ENCODE measurements at places on chromosomes 12 and 14.

DNA sequence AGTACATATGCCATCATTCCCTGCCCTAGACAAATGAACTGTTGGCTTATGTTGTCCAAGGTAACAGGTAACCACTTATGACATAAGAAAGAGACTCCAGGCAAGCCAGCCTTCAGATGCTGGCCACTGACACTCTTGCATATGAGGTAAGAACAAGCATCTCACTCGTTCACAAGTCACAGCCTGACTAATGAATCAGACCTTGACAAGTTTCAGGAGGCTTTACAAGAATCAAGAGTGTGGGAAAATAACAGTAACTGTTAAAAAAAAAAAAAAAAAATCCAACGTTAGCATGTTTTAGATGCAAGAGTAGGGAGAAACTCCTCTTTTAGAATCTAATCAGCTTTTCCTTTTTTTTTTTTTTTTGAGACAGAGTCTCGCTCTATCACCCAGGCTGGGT lies 40.7 kb downstream of the ZFYVE1 start:
- no peak for DNase-seq

- DNase-seq: no peak
Measured at GRCh38 chr12:51846911-51847642, 1.4 kb downstream of the FIGNL2 start.

- no peak for DNase-seq
Measured at GRCh38 chr14:106134886-106135285, 608.5 kb downstream of the TMEM121 start.

DNA sequence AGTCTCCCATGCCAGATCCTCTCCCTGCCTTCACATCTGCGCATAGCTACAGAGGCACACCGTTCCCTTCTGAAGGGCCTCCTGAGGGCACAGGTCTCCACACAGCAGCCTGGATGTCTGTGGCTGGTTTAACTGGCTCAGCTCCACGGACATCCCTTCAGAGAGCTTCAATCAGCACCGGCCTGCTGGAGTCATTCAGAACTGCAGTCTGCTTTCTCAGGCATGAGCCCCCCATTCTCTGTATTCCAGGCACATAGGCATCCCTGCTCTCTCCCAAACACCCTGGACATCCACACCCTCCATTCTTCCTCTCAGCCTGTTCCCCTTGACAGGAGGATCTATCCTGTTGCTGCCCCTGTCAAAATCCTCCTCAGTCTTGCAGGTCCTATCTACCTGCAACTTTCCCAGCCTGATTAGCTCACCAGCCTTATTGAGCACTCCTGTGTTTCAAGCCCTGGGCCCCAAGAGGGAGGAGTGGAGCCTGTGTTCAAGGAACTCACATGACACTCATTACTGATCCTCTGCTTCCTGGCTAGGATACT lies 2.9 kb upstream of the DHRS2 start:
- DNase-seq: no peak

DNA sequence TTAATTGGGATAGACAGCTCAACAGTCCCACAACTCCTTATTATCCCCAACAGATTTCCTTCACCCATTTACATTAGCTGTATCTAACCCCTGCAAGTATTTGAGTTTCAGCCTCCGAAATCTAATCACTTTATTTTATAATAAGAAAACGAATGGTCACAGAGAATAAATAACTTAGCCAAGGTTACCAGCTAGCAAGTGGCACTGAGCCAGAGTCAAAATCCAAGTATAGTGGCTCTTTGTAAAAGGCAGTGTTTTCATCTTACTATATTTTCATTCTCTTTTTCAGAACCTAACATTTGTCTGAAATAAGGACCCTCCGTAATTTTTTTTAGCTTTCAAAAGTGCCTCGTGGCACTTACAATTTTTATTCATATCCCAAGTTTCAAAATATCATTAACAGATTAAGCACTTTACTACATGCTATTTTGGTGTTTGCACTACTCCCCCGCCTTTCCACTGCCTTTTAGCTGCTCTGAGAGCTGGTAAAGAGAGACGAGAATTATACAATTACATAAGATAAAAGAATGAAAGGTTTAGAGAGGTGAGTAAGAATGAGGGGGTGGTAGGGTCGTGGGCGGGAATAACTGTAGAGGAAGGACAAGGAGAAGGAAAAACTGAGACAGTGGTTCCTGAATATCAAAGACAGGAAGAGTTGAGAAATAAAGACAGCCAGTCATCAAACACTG lies 3.7 kb upstream of the USP15 start:
- DNase-seq: no peak

GRCh38 chr12:96078231-96079135 lies 43.1 kb upstream of the LTA4H start:
- DNase-seq: no peak

GRCh38 chr12:71282020-71282419 lies 124.2 kb upstream of the TSPAN8 start:
- no peak for DNase-seq

DNA sequence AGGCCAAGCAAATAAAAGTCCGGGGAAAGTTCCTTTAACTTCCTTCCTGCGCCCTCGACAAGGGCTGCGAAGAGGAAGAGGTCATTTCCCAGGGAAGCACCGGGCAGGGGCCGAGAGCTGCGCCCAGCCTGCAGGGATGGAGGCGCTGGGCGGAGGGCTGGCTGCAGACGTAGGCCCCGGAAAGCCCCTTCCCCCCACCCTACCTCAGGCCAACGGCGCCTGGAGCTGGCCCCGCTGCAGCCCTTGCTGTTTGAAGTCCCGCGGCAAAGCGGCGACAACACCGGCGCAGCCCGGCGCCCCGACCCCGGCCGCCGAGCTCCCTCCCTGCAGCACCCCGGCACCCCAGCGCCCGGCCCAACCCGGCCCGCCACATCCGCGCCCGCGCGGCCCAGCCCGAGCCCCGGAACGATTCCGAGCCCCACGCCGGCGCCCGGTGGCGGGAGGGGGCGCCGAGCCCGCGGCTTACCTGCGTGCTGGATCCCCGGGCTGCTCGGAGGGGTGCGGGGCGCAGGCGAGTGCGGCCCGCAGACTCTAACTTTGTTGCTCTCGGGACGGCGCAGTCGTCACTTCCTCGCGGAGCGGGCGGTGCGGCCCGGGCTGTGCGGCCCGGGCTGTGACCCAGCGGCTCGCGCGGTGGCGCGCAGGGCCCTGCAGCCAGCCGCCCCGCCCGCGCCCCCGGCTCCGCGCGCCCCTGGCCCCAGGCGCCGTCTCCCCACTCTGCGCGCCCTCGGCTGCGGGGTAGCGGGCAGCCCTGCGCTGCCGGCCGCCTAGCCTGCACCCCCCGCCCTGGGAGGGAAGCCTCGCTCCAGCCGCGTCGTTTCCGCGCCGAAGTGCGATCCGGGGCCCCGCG lies 64.8 kb upstream of the PTGR2 start:
- DNase-seq: no peak

DNA sequence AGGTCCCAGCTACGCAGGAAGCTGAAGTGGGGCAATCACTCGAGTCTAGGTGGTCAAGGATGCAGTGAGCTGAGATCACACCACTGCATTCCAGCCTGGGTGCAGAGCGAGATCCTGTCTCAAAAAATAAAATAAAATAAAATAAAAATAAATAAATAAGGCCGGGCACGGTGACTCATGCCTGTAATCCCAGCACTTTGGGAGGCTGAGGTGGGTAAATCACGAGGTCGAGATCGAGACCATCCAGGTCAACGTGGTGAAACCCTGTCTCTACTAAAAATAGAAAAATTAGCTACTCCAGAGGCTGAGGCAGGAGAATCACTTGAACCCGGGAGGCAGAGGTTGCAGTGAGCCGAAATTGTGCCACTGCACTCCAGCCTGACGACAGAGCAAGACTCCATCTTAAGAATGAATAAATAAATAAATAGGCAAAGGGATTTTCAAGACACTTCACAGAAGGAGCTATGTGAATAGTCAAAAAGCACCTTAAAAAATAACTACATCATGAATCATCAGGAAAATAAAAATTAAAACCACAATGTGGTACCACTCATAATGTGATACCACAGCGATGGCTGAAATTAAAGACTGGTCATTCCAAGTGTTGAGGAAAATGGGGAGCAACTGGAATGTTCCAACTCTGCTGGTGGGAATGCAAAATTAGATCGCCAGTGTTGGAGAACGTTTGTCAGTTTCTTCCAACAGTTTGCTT lies 92.9 kb upstream of the TBX3 start:
- DNase-seq: peak; percentile 10

GRCh38 chr12:10310926-10311720 lies 3.5 kb downstream of the KLRD1 start:
- DNase-seq: no peak

- DNase-seq: no peak
Measured at GRCh38 chr14:87628129-87628528, 364.9 kb downstream of the GALC start.

- DNase-seq: no peak
Measured at GRCh38 chr14:33369972-33370371, 431.3 kb downstream of the NPAS3 start.

DNA sequence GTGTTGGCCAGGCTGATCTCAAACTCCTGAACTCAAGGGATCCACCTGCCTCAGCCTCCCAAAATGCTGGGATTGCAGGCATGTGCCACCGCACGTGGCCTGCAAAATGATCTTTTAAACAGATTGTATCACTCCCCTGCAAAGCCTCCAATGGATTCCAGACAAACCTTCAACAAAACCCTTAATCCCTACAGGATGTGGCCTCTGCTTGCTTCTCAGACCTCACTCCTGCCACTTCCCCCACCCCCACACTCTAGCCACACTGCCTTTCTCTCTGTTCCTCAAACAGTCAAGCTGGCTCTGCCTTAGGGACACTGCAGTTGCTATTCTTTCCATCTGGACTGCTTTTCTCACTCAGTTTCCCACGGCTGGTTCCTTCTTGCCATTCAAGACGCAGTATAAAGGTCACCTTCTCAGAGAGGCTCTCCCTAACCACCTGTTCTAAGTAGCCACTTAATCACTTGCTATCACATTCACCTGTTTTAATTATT lies 47.3 kb upstream of the TMED10 start:
- no peak for DNase-seq

DNA sequence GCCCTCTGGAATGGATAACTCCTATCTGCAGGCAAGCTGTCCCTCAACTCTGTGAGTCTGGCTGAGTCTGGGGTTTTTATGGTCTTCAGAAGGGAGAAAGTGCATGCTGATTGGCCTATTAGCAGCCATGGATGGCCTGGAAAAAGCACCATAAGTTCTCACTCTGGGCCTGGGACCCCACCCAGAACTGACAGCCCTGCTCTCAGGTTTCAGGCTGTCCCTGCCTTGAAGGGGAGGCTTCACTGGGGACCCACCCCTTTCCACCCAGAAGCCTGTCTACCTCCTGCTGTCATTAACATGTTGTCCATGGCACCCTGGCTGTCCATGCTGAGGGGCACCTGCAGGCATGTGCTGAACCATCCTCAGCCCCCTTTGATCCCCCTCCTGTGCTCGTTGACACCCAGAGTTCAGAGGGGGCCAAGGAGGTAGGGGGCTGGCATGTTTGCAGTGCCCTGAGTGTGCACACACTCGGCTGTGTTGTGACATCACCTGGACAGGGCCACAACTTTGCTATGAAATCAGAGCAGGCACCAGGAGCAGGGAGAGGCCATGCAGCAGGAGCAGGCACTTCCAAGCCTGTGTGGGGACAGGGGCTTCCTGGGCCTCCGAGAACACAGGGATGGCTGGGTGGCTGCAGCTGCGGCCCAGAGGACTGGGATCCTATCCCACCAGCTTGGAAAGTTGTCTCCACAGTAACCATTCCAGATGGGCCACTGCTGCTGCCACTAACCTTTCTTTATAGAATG lies 84.7 kb downstream of the ACSS3 start:
- no peak for DNase-seq

DNA sequence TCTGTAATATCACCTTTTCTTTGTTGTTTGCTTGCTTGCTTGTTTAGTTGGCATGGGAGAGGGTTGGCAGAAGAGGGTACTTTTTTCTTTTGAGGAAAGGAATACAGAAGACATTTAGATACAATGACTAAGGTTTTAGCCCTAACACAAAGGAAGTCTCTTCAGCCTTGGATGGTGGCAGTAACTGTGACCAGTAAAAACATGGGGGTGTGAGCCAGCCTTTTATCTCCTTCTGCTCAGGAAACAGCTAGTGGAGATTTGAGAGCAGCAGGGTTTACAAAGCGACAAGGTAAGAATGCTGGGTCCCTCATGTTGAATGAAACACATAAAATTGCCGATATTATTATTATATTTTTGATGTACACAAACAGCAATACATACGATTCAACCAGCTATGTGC lies 40.4 kb downstream of the SLC8A3 start:
- no peak for DNase-seq

- DNase-seq: no peak
Measured at GRCh38 chr14:105485739-105486162, 935 bp upstream of the CRIP1 start.

- DNase-seq: no peak
Measured at GRCh38 chr12:65672441-65672840, 151.8 kb upstream of the HMGA2 start.

- no peak for DNase-seq
Measured at GRCh38 chr12:115371711-115372110, 687.7 kb upstream of the TBX3 start.

GRCh38 chr12:3120701-3121100 lies 43.5 kb downstream of the TSPAN9 start:
- no peak for DNase-seq

- no peak for DNase-seq
Measured at GRCh38 chr12:2118061-2118460, 65.3 kb downstream of the CACNA1C start.

DNA sequence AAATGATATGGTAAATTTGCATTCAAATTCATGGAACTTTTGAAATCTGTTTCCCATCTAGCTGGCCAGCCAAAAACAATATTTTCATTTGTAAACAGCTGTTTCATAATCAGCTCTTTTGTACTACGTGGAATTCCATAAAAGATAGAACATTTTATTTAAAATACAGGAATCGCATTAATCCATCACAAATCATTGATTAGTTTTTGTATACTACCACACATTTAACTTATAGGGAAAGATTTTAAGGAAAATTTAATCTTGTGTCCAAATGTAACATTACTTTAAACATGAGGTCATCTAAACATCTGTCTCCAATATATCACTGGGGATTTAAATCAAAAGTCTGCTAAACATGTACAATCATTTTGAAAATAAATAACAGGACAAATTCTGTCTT lies 33.5 kb downstream of the SLC25A21 start:
- DNase-seq: no peak

- no peak for DNase-seq
Measured at GRCh38 chr12:97503073-97503855, 40.7 kb downstream of the RMST start.

- DNase-seq: no peak
Measured at GRCh38 chr12:77640356-77640755, 190.3 kb upstream of the NAV3 start.

DNA sequence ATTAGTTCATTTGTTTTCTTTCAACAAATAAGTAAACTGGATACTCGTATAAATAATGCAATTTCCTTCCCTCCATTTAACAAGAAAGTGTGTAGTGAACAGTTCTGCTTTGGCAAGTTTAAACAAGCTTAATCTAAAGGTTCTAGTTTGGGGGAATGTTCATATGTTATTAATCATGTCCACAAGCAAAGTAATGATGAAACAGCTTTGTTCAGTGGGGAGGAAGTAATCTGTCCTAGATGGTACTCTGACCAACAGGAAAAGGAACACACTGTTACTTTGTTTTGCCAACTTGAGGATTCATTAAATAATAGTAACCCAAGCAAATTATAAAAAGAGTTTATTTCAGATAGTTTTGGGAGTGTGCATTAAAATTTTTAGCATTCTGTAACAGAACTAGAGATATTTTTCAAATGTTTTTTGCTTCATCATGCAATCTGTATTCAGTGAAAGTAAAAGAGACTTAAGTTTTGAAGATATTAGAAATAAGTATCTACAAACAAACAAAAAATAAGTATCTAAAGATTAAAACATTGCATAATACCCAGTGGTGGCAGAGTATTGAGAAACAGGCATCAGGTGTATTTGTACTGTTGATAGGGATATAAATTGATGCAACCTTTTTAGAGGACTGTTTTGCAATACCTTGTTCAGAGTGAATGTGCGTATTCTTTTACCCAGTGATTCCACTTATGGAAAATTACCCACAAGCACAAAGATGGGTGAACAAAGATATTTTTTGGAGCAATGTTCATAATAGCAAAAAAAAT lies 61.1 kb downstream of the RAB35 start:
- DNase-seq: no peak
